Muscle of leg (tissue), 16 donors: ENCODE measurements at places on chromosomes 12 and 14. TPM values are rescaled to one million over a fixed set of nuclear protein-coding genes. Genes with fewer than 3 reads are reported as not detected.

Gene NINJ2
- 3.2 TPM for total RNA-seq

Gene ADAM20
- total RNA-seq: 0.80 TPM

Gene CLECL1
- total RNA-seq: 0.18 TPM

Gene C14orf180
- total RNA-seq: 18.8 TPM

Gene KERA
- total RNA-seq: 223 TPM

Gene TEX52
- total RNA-seq: not detected

Gene SLC17A8
- total RNA-seq: 0.35 TPM

Gene BICDL1
- 1.3 TPM for total RNA-seq

Gene EFS
- 20.8 TPM for total RNA-seq

Gene GXYLT1
- total RNA-seq: 12.0 TPM

Gene SDR9C7
- total RNA-seq: 0.22 TPM

Gene LHX5
- not detected for total RNA-seq

Gene PLD4
- 3.1 TPM for total RNA-seq

Gene OAS2
- total RNA-seq: 1.8 TPM

Gene OR6C6
- not detected for total RNA-seq

Gene CCDC184
- total RNA-seq: 1.2 TPM

Gene RABGGTA
- 8.5 TPM for total RNA-seq

Gene OR6C1
- not detected for total RNA-seq

Gene RDH11
- total RNA-seq: 43.3 TPM

Gene SIRT4
- total RNA-seq: 6.3 TPM

Gene DERA
- 34.0 TPM for total RNA-seq

Gene RHEBL1
- total RNA-seq: 1.2 TPM

Gene HCAR3
- not detected for total RNA-seq

Gene PLEK2
- total RNA-seq: 0.22 TPM

Gene GARIN6
- not detected for total RNA-seq

Gene SSPN
- total RNA-seq: 94.0 TPM
